ENCODE measurements at places on chromosomes 12 and 14. TPM values are rescaled to one million over a fixed set of nuclear protein-coding genes. Genes with fewer than 3 reads are reported as not detected.

The SYT1 gene
- 1.3 TPM for total RNA-seq

- no peak for DNase-seq
- H3K36me3 ChIP-seq, result no peaks in the 10 kb centered on the region
- no peaks in the 10 kb centered on the region for H3K27me3 ChIP-seq
- H3K27ac ChIP-seq, result no peak overlapping the region
- H3K4me1 ChIP-seq, result peaks cover 9% of the 10 kb centered on the region
Measured at GRCh38 chr12:21815306-21816062, 41.0 kb upstream of the KCNJ8 start.

- no peak overlapping the region for H3K4me3 ChIP-seq
- no peaks in the 10 kb centered on the region for H3K4me1 ChIP-seq
- no peak for DNase-seq
- H3K36me3 ChIP-seq, result no peaks in the 10 kb centered on the region
- no peaks in the 10 kb centered on the region for H3K27me3 ChIP-seq
Measured at GRCh38 chr14:94761997-94762377, 7.9 kb downstream of the GSC start.

- DNase-seq, result no peak
- no peaks in the 10 kb centered on the region for H3K27me3 ChIP-seq
- no peaks in the 10 kb centered on the region for H3K4me1 ChIP-seq
Measured at GRCh38 chr12:64077922-64078321, 144.2 kb downstream of the KICS2 start.

DNA sequence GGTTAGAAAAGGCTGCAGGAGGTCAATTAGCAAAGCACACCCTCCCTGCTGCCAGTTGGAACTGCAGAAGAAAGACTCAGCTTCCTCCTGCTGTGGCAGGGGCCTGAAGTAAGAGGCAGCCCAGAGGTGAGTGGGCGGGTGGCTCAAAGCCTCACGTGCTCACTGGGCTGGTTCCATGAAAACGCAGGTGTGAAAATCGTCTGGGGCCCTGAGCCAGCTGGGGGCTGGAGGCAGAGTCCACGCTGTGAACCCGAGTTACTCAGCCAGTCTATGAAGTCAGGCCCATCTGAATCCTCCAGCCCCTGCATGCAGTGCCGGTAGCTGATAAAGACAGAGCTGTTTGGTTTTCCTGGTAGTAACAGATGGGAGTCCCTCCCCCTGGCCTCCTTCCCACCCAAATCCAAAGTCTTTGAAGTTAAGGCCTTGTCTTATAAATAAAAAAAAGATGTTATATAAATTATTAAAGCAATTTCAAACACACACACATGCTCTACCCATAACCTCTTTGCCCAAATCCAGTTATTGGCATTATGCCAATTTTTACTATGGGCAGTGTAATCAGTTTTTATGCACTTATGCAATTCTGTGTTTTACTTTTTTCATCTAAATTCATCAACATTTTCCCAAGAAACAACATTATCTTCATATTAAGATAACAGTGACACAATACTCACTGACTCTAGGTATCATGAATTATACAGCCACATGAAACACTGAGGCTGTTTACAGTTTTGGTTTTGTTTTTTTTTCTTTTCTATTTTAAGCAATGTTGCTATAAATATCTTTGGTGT is 57.9 kb upstream of the PNMA1 start:
- no peaks in the 10 kb centered on the region for H3K27me3 ChIP-seq
- no peak for DNase-seq
- H3K4me1 ChIP-seq, result peaks cover 57% of the 10 kb centered on the region
- H3K27ac ChIP-seq, result peak overlapping the region; percentile 74
- H3K36me3 ChIP-seq, result no peaks in the 10 kb centered on the region

GRCh38 chr12:82047446-82047845 is 288.3 kb upstream of the PPFIA2 start:
- H3K27ac ChIP-seq, result no peak overlapping the region
- no peaks in the 10 kb centered on the region for H3K4me1 ChIP-seq
- H3K4me3 ChIP-seq, result no peak overlapping the region
- DNase-seq, result no peak
- H3K27me3 ChIP-seq, result no peaks in the 10 kb centered on the region

- no peaks in the 10 kb centered on the region for H3K36me3 ChIP-seq
- no peak for DNase-seq
- peak overlapping the region; percentile 19 for H3K27ac ChIP-seq
Measured at GRCh38 chr14:89243741-89244140, 173.3 kb downstream of the FOXN3 start.

- no peak for DNase-seq
- no peaks in the 10 kb centered on the region for H3K27me3 ChIP-seq
- no peaks in the 10 kb centered on the region for H3K36me3 ChIP-seq
Measured at GRCh38 chr12:25242981-25243679, 7.6 kb downstream of the KRAS start.
